ENCODE measurements at places on chromosomes 1 and 21. TPM values are rescaled to one million over a fixed set of nuclear protein-coding genes. Genes with fewer than 3 reads are reported as not detected.
A peak's percentile ranks its signal among the peaks of the same experiment; 100 is the strongest.

Gene GBP6
- total RNA-seq, result 1.0 TPM

Gene SCAMP3
- total RNA-seq, result 66.4 TPM

Gene MSH4
- total RNA-seq, result 0.75 TPM

Gene LRIG2
- 14.6 TPM for total RNA-seq

Gene SPRR5
- 0.78 TPM for total RNA-seq

Gene C1QA
- total RNA-seq, result not detected

Gene EPS15
- 58.8 TPM for total RNA-seq

- no peak for DNase-seq
These were observed 49.8 kb upstream of the MROH9 start for GRCh38 chr1:170885551-170885950.

- DNase-seq, result peak; percentile 21
These were observed 447 bp downstream of the RUNX3 start for GRCh38 chr1:24929398-24930259.

GRCh38 chr1:64212031-64212430 is 8.6 kb downstream of the UBE2U start:
- DNase-seq, result peak; percentile 32

GRCh38 chr21:42673633-42674328 is 20.4 kb downstream of the PDE9A start:
- no peak for DNase-seq

- peak; percentile 46 for DNase-seq
These were observed 82.0 kb downstream of the TGFBR3 start for GRCh38 chr1:91803847-91804545.

- DNase-seq, result no peak
These were observed 173.0 kb downstream of the NTMT2 start for GRCh38 chr1:170318736-170319135.

DNA sequence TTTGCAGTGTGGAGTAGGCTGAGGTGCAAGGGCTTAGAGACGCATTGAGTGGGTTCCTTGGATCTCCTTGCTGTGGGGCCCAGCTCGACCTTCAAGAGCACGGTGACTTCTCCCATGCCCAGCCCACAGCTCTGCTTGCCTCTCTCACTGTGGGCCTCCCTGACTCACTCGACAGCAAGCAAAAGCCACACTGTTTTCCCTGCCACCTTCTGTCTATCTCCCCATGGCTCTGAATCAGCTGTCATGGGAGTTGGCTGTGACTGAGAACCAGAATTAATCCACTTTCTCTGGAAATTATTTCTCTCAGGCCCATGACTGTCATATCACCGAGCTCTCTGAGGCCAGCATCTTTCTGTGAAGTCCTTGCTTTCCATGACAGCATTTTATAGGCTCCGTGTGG is 140.7 kb downstream of the NOS1AP start:
- no peak for DNase-seq

DNA sequence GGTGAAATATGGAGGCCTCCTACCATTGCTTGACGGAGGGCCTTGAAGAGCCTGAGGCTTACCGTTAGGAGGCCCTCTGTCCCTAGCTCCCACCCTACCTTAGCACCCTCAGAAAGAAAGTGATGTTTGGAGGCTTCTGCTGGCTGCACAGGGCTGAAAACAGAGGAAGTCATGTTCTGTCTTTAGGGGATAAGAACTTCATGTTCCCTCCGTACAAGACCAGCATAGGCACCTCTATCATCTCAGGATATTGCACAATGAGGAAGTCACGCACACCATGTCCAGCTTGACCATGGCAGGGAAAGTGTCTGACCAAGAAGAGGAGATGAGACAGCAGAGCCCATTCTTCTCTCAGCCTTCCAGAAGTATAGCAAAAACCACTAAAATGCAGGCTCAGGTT is 13.8 kb downstream of the ADORA3 start:
- DNase-seq, result no peak

DNA sequence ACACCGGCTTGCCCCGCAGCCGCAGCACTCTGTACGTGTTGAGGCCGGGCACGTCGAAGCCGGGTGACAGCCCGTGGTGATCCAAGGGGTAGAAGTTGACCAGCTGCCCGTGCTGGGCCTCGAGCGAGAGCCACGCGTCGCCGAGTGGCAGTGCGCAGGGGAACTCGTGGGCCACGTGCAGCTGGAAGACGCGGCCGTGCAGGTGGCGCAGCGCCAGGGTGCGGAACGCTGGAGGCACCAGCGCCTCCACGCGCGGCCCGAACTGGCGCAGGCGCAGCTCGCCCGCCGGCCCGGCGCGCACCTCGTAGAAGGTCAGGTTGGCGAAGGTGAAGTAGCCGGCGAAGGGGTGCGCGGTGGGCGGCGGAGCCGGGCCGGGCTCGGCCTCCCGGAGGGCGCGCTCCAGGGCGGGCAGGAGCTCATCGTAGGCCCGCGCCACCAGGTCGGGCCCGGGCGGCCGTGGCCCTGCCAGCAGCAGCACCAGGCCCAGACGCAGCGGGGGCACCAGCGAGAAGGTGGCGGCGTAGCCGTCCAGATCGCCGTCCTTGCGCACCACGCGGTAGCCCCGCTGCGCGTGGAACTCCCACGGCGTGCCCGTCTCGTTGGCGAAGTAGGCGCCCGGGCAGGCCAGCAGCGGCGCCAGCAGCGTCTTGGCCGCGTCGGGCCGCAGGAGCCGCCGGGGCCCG is 19.5 kb downstream of the LACTBL1 start:
- DNase-seq, result no peak

- no peak for DNase-seq
These were observed 113.9 kb downstream of the ADSS2 start for GRCh38 chr1:244337839-244338238.

- no peak for DNase-seq
These were observed 558.2 kb upstream of the USP24 start for GRCh38 chr1:55773211-55773940.

DNA sequence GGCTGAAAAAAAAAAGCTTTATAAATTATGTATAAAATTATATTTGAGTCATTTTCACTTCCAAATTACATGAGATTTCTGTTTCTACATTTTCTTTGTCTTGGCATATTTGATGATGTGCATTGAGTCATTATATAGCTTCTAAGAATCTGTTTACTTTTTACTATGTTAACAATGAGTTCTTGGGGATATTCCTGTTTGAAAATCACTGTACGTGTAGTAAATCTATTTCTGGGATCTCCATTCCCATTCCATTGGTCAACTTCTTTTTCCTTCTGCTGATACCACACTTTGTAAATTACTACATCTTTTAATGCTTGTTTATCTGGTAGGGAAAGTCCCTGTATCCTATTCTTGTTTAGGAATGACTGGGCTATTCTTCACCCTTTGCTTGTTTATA is 43.6 kb downstream of the TNFRSF9 start:
- no peak for DNase-seq

DNA sequence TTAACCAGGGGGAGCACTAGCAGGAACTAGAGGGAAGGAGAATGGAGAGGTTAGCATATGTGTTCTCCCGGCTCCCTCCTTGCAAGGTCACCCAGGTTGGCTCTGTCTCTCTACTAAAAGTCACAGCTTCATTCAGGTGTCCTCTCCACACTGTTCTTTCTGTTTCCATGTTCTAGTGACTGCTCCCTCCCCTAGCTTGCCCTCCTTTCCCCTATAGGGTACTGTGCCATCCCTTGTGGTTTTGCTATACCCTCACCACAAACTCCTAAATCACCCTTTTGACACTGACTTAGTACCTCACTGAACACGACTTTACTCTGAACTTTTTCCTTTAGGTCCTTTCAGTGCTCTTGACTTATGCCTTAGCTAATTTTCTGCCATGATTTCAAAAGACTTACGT is 389.3 kb downstream of the ST6GALNAC3 start:
- no peak for DNase-seq
